ENCODE measurements at places on chromosomes 3 and 15. TPM values are rescaled to one million over a fixed set of nuclear protein-coding genes. Genes with fewer than 3 reads are reported as not detected.

Gene GUCA1C
- total RNA-seq, result not detected

Gene ADCY5
- 67.0 TPM for total RNA-seq

Gene PDZRN3
- 50.5 TPM for total RNA-seq

Gene ERICH6
- not detected for total RNA-seq

Gene CPLX3
- 3.3 TPM for total RNA-seq

Gene CHSY1
- total RNA-seq, result 21.0 TPM

Gene NOX5
- 0.79 TPM for total RNA-seq

Gene SEMA5B
- total RNA-seq, result 17.6 TPM

- no peak for DNase-seq
These were observed 239.0 kb downstream of the SQOR start for GRCh38 chr15:45873781-45874180.

DNA sequence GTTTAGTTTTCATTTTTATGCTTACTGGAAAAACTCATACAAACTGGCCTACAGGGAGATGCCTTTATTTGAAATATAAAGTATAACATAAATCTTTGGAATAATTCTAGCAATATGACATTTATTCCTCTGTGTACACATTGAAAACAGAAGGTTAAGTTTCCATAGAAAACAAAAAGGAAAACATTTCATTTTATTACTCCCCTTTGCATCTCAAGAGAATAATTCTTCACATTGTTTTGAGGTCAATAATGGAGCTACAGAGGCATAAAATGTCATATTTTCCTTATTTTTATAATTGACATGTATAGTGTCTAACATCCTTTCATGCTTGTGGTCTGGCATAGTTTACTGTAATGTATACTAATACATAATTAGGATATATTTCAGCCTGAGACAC lies 187.6 kb upstream of the AGTR1 start:
- DNase-seq, result no peak

DNA sequence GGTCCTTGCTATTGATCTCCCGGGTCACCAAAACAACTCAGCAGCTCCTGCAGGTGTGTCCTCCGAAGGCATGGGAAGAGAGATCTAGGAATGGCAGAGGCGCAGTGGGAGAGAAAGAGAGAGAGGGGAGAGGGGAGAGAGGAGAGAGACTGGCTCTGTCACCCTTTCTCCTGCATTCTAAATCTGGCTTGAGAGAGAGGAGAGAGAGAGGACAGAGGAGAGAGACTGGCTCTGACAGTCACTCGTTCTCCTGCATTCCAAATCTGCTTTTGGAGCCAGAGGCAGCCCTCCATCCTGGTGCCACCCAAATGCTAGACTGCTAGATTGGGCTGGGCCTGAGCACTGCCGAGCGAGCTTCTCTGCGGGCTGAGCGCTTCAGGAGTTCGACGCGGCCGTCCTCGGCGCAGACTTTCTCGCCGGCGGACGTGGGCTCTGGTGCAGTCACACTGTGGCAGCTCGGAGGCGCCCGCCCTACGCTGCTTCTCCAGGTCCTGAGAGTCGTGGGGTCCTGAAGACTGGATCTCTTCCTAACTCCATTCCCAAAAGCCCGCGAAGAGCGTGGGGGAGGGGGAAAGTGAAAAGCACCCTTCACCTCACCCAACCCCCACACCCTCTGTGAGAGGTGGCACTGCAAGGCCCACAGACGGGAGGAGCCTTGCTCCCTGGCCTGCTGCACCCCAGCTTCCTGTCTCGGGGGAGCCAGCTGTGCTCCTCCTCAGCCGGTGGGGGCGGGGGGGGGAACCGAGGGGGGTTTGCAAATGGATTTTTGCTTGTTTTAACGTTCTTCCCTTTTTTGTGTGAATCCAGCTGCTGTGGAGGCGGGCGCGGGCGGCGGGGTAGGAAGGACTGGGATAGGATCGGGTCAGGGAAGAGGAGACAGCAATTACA lies 222.3 kb downstream of the MEIS2 start:
- DNase-seq, result no peak

DNA sequence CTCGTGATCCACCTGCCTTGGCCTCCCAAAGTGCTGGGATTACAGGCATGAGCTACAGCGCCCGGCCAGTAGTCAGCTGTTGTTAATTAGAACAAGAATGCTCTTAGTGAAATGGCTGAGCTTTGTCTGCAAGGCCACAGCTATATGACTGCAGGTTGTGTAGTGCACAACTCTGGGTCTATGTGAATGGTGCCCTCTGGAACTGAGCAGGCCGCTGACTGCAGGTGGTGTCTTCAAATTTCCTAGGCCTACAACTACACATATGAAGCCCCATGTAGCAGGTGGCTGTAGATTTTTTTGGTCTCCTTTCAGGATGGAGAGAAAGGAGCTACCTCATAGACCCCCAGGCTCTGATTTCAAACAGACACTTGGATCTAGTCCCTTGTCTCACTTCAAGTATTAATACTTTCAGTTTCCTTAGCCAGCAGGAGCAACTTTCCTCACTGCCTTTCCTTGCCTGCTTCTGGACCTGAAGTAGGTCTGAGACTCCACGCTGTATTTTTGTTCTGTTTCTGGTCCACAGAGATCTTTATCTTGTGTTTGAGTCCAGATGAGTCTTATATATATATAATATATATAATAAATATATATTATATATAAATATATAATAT lies 86.9 kb downstream of the C3orf80 start:
- DNase-seq, result no peak

DNA sequence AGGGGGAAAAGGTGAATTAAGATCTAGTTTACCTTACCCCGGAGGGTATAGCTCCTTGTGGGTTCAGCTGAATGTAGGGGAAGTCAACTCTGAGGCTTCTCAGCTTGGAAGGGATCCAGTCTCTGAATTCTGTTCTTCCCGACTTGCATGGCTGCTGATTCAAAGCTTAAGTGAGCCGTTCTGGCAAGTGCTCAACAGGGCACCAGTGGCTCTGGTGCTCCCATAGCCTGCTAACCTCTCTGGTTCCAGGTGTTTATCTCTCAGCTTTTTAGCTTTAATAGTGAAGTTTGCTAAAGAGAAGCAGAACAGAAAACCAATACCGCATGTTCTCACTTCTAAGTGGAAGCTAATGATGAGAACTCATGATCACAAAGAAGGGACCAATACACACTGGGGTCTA lies 46.3 kb upstream of the RBP1 start:
- DNase-seq, result no peak

GRCh38 chr3:160343132-160343531 lies 55.9 kb downstream of the IFT80 start:
- no peak for DNase-seq

- DNase-seq, result no peak
These were observed 76.8 kb downstream of the VGLL4 start for GRCh38 chr3:11566916-11567315.

GRCh38 chr3:111594781-111595180 lies 365 bp downstream of the ZBED2 start:
- DNase-seq, result no peak

DNA sequence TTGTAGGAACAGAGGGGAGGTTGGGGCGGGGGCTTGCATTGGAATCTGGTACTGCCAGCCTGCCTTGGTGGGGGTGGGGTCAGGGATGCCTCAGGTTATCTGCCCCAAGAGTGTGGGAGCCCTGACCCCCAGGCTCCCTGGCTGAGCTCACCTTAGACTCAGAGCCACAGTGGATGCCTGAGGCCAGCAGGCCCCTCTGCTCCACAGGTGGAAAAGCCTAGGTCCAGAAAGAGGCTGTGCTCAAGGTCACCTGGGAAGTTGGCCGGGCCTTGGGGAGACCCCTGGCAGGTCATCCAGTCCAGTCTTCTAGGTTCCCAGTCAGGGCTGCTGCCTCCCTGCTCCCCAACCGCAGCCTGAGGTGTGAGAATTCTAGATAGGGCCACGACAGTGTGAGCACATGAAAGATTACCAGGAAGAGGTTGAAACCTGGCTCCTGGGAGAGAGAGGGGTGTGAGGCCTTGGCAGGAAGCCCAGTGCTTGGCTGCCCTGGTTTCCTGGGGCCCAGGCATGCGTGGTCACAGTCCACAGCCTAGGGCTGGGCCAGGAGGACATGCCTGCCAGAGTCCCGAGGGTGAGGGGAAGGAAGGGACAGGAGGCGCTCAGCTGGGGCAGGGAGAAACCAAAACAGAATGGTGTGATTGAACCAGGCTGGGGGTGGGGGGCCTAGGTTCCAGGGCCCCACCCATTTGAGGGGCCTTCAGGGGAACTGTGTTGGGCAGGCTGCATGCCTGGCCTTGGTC lies 4.9 kb downstream of the HDAC11 start:
- DNase-seq, result no peak

GRCh38 chr15:86178845-86179244 lies 99.2 kb downstream of the AGBL1 start:
- DNase-seq, result no peak
